NCI-H1417 (cell line): ENCODE measurements at places on chromosomes 16 and 17.

- peak; percentile 78 for DNase-seq
These were observed 13.5 kb upstream of the LYRM9 start for GRCh38 chr17:27906623-27907022.

DNA sequence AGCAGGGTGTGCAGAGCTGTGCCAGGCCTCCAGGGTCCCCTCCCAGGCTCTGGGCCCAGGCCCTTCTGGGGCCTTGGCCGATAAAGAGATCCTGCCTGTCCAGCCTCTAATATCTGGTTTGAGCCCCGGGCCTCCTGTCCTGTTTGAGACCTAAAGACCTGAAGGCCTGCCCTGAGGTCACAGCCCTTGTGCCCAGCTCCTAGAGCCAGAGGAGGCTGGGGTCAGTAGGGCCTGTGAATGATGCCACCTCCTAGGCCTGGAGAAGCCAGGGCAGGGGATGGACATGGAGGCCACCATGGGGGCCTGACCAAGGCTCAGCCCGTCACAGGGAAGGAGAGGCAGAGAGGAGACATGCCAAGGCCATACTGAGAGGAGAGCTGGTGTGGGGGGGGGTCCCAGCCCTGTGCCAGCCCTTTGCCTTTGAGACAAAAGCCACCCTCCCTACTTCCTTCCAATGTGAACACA, 7.4 kb downstream of the KCNH6 start:
- DNase-seq: no peak

GRCh38 chr16:66692341-66692740, 4.2 kb downstream of the CMTM4 start:
- no peak for DNase-seq

DNA sequence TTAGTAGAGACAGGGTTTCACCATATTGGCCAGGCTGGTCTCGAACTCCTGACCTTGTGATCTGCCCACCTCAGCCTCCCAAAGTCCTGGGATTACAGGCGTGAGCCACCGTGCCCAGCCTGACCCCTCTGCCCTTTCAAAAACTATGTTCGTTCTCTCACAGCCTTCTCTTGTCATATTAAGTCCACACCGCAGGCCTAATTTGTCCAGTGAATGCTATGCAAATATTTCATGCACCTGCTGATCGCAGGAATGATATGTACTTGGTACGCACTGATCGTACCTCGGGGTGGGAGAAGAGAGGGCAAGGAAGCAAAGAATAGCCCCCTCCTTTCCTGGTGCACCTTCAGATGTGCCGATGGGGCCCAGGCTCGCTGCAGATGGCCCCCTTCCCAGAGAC, 3.0 kb upstream of the BIRC5 start:
- peak; percentile 10 for DNase-seq

- DNase-seq: peak; percentile 88
These were observed 617 bp downstream of the PAFAH1B1 start for GRCh38 chr17:2593821-2594721.

DNA sequence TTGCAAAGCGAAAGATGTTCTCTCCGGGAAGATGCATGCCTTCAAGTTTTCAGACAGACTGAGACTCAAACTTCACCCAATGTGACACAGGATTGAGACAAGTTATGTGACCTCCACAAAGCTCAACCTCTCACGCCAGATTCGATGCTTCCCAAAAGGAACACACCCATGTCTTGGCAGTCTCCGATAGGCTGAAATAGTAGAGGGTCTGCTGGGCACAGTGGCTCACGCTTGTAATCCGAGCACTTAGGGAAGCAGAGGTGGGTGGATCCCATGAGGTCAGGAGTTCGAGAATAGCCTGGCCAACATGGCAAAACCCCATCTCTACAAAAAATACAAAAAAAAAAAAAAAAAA, 22.1 kb downstream of the ZFHX3 start:
- DNase-seq: no peak

DNA sequence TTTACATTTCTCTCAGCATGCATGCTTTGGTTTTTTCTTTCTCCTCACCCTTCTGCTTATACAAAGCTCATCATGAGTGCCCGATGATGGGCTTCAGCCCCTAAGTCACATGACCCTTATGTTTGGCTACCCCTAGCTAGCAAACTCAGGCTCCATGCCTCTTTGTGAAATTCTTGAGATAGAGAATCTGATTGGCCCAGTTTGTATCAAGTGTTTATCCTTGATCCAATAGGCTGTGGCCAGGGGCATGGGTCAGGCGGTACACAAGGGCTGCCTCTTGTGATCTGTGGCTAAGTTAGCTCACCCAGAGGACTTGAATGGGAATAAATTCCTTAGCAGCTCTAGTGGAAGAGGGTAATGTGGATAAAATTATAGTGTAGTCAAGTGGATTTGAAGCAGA, 11.5 kb upstream of the TOX3 start:
- DNase-seq: peak; percentile 11

GRCh38 chr16:9836118-9836736, 346.0 kb downstream of the GRIN2A start:
- no peak for DNase-seq

DNA sequence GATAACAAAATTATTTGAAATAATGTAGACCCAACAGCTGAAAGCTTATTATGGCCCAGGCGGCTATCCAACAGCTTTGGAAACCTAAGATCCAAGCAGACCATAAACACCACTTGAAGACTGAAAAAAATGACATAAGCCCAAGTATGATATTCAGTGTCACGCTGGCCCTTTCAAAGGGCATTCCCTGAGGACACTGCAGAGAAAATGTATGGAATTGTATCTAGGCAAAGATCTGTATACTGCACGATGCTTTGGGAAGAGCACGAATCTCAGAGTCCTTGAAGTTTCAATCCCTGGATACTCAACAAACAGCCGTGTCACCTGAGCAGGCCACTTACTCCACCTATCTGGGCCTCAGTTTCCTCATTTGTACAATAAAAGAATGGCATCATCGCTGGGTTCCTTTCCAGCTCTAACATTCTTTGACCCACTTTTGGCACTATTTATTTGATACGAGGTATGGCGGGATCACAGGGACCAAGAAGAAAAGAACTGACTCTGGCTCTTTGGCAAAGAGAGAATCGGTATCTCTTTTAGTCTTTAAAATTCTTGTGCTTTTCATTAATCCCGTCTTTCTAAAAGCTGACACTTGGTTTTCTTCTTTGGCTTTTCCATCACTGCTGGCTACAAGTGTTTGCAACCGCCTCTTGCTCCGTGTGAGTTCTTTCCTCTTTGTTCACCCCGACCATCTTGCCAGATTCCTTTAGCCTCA, 1.2 kb downstream of the STAT5B start:
- peak; percentile 53 for DNase-seq

DNA sequence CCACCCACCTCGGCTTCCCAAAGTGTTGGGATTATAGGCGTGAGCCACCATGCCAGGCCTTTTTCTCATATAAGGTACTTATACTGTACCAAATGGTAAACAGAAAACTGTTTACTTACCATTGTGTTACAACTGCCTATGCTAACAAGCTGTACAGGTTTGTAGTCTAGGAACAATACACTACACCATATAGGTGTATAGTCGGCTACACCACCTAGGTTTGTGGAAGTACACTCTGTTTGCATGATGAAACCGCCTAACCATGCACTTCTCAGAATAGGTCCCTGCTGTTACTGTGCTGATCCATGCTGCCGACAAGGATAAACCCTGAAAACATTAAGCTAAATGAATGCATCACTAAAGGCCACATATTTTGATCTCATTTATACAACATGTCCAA, 18.9 kb downstream of the DNAJA2 start:
- no peak for DNase-seq

DNA sequence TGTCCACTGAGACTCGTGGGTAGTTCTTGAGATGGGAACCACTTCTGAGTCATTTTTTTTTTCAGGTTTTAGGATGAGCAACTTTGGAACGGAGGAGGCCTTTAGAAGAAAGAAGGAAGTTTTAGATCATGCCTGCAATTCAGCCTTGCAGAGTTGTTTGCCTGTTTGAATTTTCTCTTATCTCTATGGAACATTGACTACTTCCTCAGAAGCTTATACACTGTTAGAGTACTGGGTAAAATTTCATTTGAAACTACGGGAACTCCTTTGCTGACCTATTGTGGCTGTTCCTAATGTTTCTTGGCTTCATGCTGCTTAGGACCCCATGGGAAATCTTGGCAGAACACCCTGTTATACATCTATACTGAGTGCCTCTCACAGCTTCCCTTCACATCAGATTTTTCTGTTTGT, 70.8 kb downstream of the MAP2K6 start:
- DNase-seq: no peak

GRCh38 chr16:57476546-57477410, 9.5 kb downstream of the DOK4 start:
- DNase-seq: no peak

DNA sequence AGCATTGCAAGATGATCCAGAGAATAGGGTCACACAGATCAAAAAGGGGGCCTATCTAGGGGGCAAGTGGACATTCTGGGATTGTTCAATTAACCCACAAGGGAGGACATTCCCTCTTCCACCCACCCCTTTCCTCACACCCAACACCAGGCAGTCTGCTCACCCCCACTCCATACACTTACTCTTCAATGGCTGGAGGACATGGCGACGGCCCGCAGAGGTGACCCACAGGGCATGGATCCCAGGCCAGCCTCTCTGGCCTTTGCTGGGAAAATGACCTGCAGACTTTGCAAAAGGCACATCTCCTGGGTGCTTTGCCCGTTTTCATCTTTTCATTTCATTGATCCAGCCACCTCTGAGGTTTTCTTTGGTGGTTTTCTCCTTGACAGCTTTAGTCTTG, 1.7 kb upstream of the CACNG5 start:
- no peak for DNase-seq
